NCI-H1417 treated with DMSO at 0.1 percent for 48 hours (cell line): ENCODE measurements at places on chromosomes 11 and 22.
A peak's percentile ranks its signal among the peaks of the same experiment; 100 is the strongest.

DNA sequence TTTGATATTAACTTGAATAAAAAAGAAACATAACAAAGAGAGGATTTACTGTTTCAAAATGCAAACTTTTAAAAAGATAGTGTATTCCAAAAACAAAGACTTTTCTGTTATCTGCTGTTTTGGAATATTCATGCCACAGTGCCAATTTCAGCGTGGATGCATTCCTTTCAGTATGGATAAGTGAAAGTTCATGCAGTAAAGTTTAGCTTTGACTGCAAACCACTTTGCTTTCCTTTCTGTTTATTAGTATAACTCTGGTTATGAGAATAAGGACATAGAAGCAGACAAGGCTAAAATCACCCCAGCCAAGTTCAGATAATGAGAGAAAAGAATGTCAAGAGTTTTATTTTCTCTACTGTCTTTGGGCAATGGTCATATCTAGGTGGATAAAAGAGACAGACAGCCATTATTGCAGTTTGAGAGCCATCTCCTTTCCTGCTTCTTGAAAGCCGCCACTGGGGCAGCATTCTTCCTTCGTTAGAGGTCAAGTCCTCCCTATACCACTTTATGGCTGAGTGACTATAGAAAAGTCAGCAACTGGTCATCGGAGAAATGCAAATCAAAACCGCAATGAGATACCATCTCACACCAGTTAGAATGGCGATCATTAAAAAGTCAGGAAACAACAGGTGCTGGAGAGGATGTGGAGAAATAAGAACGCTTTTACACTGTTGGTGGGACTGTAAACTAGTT lies 82.4 kb upstream of the BLID start:
- no peak for DNase-seq

GRCh38 chr11:41720761-41721160 lies 261.3 kb upstream of the LRRC4C start:
- DNase-seq: no peak

DNA sequence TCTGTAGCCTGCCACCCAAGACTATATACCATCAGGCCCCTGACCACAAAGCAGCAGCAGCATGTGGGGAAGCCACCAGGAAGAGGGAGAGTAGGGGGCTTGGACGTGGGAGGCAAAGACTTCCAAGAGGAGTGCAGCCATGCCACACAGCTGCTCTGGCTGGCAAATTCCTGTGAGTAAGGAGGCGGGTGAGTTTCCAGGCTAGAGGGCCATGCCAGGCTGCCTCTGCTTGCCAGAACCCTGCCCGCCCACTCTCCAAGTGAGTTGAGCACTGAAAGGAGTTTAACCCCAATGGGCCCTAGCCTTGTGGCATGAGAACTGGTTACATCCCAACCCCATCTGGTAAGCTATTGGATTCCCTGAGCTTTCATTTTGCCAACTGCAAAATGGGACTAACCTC lies 4.7 kb upstream of the DGAT2 start:
- no peak for DNase-seq

DNA sequence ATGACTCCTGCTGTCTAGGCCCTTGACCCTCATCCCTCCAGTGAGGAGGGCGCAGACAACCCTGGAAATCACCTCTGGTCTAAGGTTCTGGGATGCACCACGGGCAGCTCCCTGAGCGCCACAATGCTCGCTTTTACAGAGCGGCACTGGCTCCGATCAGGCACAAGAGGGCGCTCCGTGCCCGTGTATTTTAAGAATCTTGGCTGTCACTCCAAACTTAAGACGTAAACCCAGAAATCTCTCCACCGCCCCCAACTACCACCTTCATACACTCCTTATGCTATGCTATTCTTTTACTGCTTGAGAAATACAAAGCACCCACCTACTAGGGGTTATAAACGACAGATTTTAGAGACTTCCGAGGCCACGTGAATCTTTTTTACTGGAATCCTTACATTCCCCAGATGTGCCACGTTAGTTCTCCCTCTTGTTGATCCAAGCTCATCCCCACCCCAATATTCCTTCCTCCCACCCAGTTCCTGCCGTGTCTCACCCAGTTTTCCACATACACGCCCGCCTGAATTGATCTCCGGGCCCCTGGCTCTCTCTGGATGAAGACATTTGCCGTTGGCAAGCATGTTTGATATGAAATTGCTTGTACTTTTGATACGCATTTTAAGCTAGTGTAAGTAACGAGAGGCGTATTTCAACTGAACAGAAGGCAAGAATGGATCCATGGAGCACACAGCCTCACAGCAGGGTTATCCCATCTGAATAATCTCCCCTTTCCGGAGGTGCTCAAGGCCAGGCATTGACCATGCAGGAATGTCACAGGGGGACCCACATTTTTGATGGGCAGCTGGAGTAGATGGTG lies 453.5 kb downstream of the OPCML start:
- no peak for DNase-seq

DNA sequence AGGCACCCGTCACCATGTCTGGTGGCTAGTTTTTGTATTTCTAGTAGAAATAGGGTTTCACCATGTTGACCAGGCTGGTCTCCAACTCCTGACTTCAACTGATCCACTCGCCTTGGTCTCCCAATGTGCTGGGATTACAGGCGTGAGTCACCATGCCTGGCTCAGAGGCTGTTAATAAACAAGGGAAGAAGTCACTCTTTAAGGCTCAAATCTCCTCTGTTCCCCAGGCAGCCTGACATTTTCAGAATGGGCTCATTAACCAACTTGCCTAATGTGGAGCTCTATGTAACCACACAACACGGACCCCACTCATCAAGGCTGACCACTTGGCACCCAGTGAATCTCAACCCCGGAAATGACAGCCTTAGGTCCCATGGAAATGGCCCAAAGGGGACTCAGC lies 24.1 kb downstream of the APOL3 start:
- DNase-seq: no peak

DNA sequence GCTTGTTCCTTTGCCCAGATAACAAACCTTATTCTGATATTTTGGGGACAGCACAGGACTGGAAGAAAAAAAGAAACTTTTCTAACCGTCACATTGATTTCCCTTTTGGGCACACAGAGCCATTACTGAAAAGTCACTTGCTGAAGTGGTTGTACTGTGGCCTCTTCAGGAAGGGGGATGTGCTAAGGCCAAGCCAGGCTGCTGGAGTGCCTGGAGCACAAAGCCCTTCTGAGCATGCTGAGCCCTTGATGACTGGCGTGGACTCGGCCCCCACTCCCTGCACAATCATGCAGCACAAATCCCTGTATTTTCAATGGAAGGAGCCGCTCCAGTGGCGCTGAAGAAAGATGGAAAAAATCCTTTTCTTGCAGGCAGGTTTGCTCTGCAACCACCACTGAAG lies 164.2 kb downstream of the NTM start:
- no peak for DNase-seq

DNA sequence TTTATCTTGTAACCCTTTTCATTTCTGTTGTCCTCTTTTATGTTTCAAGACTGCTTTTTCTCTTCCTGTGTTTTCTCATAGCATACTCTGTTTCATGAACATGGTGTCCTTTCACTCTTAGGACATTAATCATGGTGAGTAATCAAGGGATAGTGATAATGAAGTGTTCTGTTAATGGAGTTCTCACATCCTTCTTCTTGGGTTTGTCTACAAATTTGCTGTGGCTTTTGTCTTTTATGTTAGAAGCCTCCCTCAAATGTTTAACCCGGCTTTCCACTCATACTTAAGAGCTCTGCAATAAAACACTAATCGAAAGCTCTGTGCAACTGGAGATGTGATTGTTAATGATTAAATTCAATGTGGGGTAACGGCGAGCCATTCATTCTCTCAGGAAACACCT lies 593.6 kb downstream of the NELL1 start:
- DNase-seq: no peak

- DNase-seq: no peak
Observed at GRCh38 chr22:33073989-33074418, 15.8 kb upstream of the SYN3 start.

- no peak for DNase-seq
Observed at GRCh38 chr11:116239247-116239646, 533.5 kb downstream of the BUD13 start.

GRCh38 chr11:36509201-36509639 lies 852 bp downstream of the TRAF6 start:
- no peak for DNase-seq

GRCh38 chr11:9219572-9219971 lies 45.6 kb downstream of the DENND5A start:
- no peak for DNase-seq

DNA sequence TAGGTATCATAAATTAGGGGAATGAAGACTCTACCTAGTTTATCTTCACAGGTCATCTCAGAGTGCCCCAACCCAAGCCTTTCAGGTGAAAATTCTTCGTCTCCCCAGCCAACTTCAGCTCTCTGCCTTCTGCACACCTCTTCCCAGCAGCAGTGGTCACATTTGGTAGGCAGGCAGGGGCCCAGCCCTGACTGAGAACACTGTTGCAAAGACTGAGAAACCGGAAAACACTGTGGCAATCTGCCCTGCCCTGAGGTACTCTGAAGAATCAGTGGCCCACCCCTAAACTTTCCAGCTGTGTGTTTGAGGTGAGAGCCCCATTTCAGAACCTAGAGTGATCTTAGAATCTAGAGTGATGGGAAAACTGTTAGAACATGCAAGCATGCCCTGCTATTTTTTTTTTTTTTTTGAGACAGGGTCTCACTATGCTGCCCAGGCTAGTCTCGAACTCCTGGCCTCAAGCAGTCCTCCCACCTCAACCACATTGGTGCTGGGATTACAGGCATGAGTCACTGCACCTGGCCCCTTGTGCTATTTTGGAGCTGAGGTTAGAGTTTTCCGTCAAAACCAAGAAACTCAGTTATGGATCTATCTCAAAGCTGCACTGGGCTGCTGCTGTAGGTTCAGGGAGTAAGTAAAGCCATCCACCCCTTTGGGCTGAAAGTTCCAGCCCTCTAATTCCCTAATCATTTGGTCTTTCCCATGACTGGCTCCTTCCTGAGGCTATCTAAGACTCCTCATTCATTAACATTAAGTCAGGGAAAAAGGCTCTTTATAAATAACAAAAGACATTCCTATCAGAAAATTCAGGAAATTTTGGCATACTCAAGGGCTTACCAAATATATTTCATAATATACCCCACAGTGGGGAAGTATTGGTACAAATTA lies 1.7 kb upstream of the LDHA start:
- no peak for DNase-seq

DNA sequence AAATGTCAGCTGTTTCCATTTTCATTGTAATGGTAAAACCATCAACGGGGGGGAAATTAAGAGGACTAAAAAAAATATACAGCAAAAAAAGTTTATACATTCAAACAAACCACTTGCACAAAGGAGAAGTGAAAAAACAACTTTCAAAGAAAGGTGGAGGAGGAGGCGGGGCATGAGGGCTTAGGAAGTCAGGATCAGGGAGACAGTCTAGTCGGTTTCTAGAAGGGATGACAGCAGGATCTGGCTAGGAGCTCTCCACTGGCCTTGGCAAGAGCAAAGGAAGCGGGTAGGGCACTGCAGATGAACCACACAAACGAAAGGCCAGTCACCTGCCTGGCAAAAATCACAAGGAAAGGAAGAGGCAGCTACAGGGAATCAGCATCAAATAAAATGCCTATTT lies 31.0 kb downstream of the NAP1L4 start:
- no peak for DNase-seq

GRCh38 chr11:68497761-68498160 lies 37.2 kb downstream of the PPP6R3 start:
- DNase-seq: no peak

GRCh38 chr22:36443198-36443770 lies 38.2 kb downstream of the TXN2 start:
- DNase-seq: no peak

GRCh38 chr11:9760193-9760575 lies 96.3 kb downstream of the SWAP70 start:
- DNase-seq: no peak

GRCh38 chr22:43277987-43278601 lies 65.1 kb downstream of the SCUBE1 start:
- no peak for DNase-seq

DNA sequence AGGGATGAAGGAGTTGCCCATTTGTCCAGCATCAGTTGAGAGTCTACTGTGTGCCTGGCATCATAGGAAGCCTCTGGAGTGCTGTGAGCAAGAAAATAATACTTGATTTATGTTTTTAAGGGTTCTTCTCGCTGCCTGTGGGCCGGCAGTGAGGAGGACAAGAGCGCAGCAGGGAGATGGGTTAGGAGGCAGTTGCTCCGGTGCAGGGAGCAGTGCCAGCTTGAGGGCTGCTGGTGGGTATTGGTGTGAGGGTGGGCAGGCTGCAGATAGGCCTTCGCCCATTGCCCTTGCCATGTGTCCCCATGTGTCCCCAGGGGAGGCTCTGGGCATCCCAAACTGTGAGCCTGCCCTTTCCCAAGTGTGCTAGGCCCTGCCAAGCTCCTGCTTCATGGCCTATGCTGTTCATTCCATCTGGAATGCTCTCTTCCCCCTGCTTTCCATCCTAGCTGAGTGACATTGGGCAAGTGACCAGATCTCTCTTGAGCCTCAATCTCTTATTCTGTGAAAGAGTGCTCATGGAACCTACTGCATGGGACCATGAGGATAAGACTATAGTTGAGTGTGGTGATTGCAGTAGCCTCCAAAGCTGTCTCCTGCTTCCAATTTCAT lies 19.8 kb downstream of the BMAL1 start:
- no peak for DNase-seq

DNA sequence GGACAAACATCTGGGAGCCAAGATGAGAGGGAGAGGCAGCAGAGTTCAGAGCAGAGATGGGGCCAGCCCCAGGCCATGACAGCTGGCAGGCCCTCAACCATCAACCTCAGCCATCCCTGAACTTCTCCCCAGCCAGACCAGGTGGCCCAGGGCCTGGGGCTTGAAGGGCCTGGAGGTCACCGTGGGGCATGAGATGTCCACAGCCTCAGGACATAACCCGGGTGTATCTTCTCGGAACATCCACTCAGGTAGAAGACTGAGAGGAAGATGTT lies 12.4 kb upstream of the SLC39A13 start:
- no peak for DNase-seq

DNA sequence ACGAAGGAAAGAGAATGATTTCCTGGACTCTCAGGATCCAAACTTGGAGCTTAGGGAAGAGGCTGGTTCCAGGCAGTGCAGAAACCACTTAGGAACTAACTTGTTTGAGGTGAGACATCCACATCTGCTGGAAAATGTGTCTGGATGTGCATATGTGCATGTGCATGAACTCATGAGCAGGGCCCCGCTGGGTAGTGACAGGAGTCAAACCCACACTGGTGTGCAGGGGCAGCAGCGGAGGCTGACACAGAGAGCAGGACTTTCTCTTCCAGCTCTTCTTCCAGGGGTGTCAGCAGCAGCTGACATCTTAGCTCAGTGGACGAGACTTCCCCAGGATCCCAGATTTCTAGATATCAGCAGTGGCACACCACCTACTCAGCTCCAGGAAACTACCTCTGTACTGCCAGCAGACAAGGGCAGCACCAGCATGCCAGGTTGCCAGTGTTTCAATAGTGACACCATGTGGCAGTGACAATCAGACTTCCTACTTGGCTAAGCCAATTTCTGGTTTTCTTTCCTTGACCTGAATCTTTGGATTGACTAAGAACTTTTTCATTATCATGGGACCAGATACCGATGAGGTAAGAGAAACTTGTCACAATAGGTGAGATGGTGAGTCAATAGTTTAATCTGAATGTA lies 227.5 kb upstream of the ZC3H12C start:
- DNase-seq: peak; percentile 59

GRCh38 chr11:60513496-60514460 lies 1.4 kb upstream of the MS4A13 start:
- no peak for DNase-seq
